ENCODE measurements at places on chromosomes 2 and 18. TPM values are rescaled to one million over a fixed set of nuclear protein-coding genes. Genes with fewer than 3 reads are reported as not detected.

- H3K27ac ChIP-seq = no peak overlapping the region
- no peak for DNase-seq
- H3K27me3 ChIP-seq = no peaks in the 10 kb centered on the region
- H3K4me3 ChIP-seq = no peak overlapping the region
- H3K4me1 ChIP-seq = no peaks in the 10 kb centered on the region
Measured at GRCh38 chr2:15889442-15890123, 50.8 kb upstream of the MYCN start.

DNA sequence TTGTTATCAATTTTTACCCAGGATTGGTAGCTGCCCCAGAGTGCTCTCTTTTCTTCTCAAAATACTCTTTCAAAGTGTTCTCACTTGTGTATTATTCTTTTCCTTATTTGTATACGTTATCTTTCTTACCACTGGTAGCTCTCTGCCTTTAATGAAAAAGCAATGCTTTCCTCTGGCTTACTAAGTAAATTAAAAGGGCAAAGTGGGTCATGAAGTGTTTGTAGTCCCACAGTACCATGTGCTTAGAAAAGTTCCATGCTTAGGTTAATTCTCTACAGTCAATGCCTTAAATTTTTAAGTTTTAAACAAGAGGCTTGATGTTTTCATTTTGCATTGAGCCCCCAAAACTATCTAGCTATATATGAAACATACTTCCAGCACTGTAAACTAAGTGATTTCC, 300.2 kb downstream of the ASXL3 start:
- no peaks in the 10 kb centered on the region for H3K27me3 ChIP-seq
- H3K27ac ChIP-seq = no peak overlapping the region
- no peak overlapping the region for H3K4me3 ChIP-seq
- DNase-seq = no peak
- H3K4me1 ChIP-seq = no peaks in the 10 kb centered on the region

DNA sequence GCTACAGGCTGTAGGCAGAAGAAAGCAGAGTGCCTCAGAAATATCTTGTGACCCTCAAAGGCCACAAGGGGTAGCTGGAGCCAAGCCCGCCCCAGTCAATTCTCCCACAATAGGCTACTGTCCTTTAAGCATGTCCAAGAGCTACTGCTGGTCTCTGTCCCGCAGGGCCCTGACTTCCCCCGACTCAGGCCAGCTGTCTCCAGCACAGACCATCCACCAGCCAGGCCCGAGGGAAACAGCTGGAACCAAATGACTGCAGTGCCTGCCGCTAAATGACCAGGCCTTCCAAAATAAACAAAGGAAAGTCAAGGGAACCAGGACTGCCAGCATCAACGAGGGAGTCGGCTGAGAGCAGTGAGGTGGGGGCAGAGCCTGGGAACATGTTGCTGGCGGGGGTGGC, 36.7 kb downstream of the MCFD2 start:
- DNase-seq = peak; percentile 43
- no peak overlapping the region for H3K27ac ChIP-seq
- no peaks in the 10 kb centered on the region for H3K27me3 ChIP-seq
- peaks cover 26% of the 10 kb centered on the region for H3K4me1 ChIP-seq
- no peak overlapping the region for H3K4me3 ChIP-seq
- H3K36me3 ChIP-seq = no peaks in the 10 kb centered on the region

- peak; percentile 96 for DNase-seq
- H3K4me1 ChIP-seq = peaks cover 57% of the 10 kb centered on the region
- no peaks in the 10 kb centered on the region for H3K27me3 ChIP-seq
- H3K36me3 ChIP-seq = no peaks in the 10 kb centered on the region
- H3K4me3 ChIP-seq = peak within 1 kb of the TSS; percentile 86
Measured at GRCh38 chr2:156435718-156436496, at the start of gene GPD2. TSS of gene GPD2 (plus strand) at chr2:156436379. CDS start at chr2:156476106, 39,727 bp downstream.

DNA sequence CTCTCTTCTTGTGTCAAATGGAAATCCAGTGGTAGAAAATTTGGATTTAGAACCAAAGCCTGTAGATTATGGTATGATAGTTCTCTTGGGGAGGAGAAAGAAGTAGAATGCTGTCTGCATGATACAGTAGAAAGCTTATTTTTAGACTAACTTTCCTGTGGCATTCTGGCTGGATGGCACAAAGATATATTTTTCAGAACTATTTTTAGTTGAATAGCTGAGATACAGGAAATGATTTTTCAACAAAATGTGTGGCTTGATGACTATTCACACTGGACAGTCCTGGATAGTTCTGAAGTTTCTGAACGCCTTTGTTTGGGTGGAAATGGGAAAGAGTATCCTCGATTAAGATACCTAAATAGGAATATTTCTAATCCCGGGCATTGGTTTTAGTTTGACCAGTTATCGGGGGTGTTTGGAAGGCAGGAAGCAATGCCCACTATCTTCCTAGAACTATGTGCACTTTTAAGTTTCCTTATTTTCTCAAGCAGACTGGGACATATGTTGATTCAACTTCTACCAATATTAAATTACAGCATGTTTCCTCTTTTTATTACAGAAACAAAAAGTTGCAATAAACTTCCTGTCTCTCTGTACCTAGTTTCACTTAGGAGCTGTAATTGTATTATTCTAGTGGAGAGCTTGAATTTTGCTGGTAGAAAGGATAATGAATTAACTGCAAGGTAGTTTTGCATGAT, 32.1 kb downstream of the GDF7 start:
- no peak overlapping the region for H3K27ac ChIP-seq
- no peak for DNase-seq
- no peaks in the 10 kb centered on the region for H3K27me3 ChIP-seq
- no peaks in the 10 kb centered on the region for H3K4me1 ChIP-seq
- no peaks in the 10 kb centered on the region for H3K36me3 ChIP-seq

GRCh38 chr2:8412586-8412985, 269.3 kb upstream of the ID2 start:
- no peaks in the 10 kb centered on the region for H3K27me3 ChIP-seq
- DNase-seq = peak; percentile 77
- no peak overlapping the region for H3K27ac ChIP-seq
- peaks cover 5% of the 10 kb centered on the region for H3K4me1 ChIP-seq
- H3K36me3 ChIP-seq = no peaks in the 10 kb centered on the region

DNA sequence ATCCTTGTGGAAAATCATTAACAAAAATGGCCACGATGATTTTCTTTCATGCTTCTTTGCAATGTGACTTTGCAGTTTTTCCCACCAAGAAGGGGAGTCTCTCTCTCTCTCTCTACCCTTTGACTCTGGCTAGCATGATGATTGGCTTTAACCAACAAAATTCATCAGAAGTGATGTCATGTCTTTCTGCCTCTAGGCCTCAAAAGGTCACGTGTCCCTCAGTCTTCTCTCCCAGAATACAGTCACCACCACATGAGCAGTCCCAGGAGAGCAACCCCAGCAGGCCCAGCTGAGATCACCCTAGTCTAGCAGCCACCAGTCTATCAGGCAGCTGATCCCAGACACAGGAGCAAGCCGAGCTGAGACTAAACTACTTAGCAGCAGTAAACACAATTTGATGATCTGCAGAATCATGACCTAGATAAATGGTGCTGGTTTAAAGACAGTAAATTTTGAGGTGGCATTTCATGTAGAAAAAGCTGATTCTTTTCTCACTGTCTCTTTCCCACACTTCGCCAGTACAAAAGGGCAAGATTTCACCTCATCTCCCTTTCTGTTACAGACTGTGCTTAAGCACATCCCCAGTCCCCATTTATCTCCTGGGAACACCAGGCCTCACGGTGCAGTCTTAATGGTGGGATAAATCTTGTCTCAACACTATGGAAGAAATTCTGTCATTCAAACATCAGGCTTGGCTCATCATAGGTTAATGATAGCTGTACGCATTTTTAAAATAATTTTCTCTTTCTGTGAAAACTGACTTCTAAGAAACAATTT, 132.7 kb downstream of the SCG2 start:
- no peaks in the 10 kb centered on the region for H3K36me3 ChIP-seq
- H3K27ac ChIP-seq = peak overlapping the region; percentile 38
- H3K4me3 ChIP-seq = no peak overlapping the region
- H3K4me1 ChIP-seq = no peaks in the 10 kb centered on the region

- H3K4me3 ChIP-seq = no peak overlapping the region
- no peaks in the 10 kb centered on the region for H3K36me3 ChIP-seq
- no peak overlapping the region for H3K27ac ChIP-seq
- peaks cover 9% of the 10 kb centered on the region for H3K4me1 ChIP-seq
Measured at GRCh38 chr2:41872646-41873045, 175.2 kb upstream of the PKDCC start.

DNA sequence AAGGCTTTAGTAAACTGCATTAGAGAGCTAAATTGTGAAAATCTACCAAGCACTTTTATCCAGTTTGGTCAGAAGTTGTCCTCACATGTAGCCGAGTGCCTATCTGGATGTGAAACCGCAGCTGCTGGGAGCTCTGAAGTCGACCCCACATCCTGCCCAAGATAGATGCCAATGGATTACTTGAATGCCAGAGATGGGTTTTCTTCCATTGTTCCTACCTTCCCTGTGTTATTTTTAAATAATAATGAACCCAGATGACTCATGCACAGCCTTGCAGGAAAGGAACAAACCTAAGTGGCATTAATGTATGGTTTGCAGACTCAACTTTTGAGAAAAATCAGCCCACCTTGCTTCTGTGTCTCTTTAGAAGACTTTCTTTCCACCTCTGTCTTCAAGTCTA, 408.5 kb downstream of the FBXO15 start:
- no peaks in the 10 kb centered on the region for H3K4me1 ChIP-seq
- H3K36me3 ChIP-seq = no peaks in the 10 kb centered on the region

- peak; percentile 23 for DNase-seq
- H3K4me3 ChIP-seq = no peak overlapping the region
- H3K4me1 ChIP-seq = no peaks in the 10 kb centered on the region
- H3K27ac ChIP-seq = no peak overlapping the region
- H3K27me3 ChIP-seq = no peaks in the 10 kb centered on the region
Measured at GRCh38 chr18:79600141-79600540, 79.5 kb upstream of the CTDP1 start.

DNA sequence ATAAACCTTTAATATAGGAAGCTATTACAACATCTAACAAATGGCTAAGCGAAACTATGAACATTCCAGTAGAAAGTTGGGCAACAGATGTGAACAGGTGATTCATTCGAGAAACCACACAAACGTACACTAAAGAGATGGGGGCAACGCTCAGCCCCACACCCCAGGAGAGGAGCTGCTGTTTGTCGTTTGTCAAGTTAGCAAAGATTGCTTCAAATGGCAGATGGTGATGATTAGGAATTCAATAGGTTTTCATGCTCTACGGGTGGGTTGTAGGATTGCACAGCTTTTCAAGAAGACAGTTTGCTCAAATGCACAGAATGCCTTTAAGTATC, 154.7 kb upstream of the HDAC4 start:
- no peak for DNase-seq
- no peak overlapping the region for H3K4me3 ChIP-seq
- no peaks in the 10 kb centered on the region for H3K4me1 ChIP-seq
- H3K36me3 ChIP-seq = no peaks in the 10 kb centered on the region

GRCh38 chr2:155747531-155747930, 585.0 kb downstream of the NR4A2 start:
- no peaks in the 10 kb centered on the region for H3K4me1 ChIP-seq
- H3K27ac ChIP-seq = no peak overlapping the region
- DNase-seq = no peak
- no peaks in the 10 kb centered on the region for H3K27me3 ChIP-seq

GRCh38 chr2:234493796-234494195, 3.1 kb downstream of the ARL4C start:
- DNase-seq = no peak
- H3K4me1 ChIP-seq = peaks cover 6% of the 10 kb centered on the region
- no peak overlapping the region for H3K27ac ChIP-seq

DNA sequence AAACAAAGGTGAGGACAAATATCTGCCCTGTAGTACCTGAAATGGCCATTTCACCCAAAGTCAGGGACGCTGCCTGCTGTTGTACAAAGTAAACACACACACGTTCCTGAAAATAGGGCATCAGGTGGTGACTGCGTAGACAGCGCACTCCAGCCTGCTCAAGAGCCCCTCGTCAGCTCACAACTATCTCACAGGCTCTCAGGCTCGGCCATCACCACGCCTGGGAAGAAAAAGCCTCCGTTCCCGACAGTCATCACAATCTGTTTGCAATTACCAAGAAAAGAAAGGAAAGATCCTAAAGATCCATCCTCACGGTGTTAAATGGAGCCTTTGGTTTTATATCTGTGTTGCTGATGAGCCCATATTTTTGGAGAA, 230.2 kb downstream of the ZNF516 start:
- no peaks in the 10 kb centered on the region for H3K36me3 ChIP-seq
- peaks cover 6% of the 10 kb centered on the region for H3K27me3 ChIP-seq
- no peaks in the 10 kb centered on the region for H3K4me1 ChIP-seq
- DNase-seq = no peak
- no peak overlapping the region for H3K4me3 ChIP-seq
- no peak overlapping the region for H3K27ac ChIP-seq

DNA sequence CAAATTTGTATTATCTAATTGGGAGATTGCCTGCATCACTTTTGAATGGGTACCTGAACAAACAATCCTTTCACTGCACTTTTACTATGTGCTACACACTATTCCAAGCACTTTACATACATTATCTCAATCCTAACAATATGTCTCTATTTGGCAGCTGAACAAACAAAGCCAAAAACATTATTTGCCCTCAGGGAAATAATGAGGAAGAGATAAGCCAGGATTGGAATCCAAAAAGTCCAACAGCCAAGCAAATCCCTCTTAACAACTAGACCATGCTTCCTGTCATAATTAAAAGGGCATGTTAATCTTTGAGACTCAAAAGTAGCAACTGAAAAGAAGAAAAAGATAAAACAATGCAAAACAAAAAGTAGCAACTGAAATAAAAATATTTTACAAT, 32.1 kb downstream of the RPRD1A start:
- no peak overlapping the region for H3K27ac ChIP-seq
- no peak overlapping the region for H3K4me3 ChIP-seq
- DNase-seq = no peak
- no peaks in the 10 kb centered on the region for H3K27me3 ChIP-seq

Gene ERBB4
- 2.5 TPM for total RNA-seq

Gene EFEMP1
- total RNA-seq = 18.8 TPM

Gene UGT1A8
- not detected for total RNA-seq

Gene GAREM1
- 9.3 TPM for total RNA-seq

Gene ANKRD36B
- total RNA-seq = 2.4 TPM

Gene ABCB11
- total RNA-seq = not detected

Gene RIF1
- 17.5 TPM for total RNA-seq

Gene AMMECR1L
- total RNA-seq = 11.0 TPM

Gene CXCR1
- 0.28 TPM for total RNA-seq

Gene NDUFAF7
- total RNA-seq = 31.1 TPM

Gene SLC11A1
- 2.1 TPM for total RNA-seq

Gene RELCH
- 13.4 TPM for total RNA-seq

Gene ST8SIA5
- 7.7 TPM for total RNA-seq

Gene MGAT4A
- 8.0 TPM for total RNA-seq

Gene MARS2
- total RNA-seq = 5.9 TPM

Gene LDAH
- 1.6 TPM for total RNA-seq

Gene ESPNL
- not detected for total RNA-seq

Gene CAD
- 7.8 TPM for total RNA-seq

Gene ERMN
- not detected for total RNA-seq

Gene PDE11A
- total RNA-seq = 1.4 TPM

Gene SDC1
- total RNA-seq = 0.38 TPM

Gene G6PC2
- total RNA-seq = not detected

Data from psoas muscle (tissue), 8 donors.